Stimulated activated CD8-positive, alpha-beta memory T cell treated with anti-CD3 and anti-CD28 coated beads, Interleukin-15, amount 100 ng/mL, for 4 hours (primary cell): ENCODE measurements at places on chromosomes 7 and 10.

DNA sequence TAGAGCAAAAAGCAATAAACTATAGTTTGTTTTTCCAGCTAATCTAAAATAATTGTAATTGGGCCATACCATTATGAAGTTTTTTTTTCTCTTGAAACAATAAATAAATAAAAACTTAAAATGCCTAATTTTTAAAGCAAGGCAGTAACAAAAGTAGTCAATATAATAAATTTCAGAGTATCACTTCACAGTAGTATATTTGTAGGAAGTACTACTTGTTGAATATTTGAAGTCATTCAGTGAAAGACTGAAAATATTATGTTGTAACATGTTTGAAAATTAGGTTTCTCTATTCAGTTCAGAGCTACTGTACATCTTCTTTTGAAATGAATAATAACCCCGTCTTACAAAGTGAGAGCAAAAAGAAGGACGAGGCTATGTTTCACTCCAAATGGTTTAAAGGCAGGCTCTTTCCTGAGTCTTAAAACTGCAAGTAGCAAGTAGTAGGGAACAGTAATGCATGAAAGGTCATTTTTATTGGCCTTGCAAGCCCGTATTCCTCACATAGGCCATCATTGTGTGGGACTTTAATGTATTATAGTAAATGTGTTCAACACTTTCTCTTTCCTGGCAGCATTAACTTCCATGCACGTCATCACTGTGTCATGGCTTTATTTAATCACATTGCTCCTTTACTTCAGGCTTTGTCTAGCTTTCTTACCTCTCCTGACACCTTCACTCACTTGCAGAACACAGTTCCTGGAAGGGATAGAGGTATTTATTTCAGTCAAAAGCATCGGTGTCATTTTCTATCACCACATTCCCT, 141.4 kb downstream of the VTI1A start:
- no peak for DNase-seq

DNA sequence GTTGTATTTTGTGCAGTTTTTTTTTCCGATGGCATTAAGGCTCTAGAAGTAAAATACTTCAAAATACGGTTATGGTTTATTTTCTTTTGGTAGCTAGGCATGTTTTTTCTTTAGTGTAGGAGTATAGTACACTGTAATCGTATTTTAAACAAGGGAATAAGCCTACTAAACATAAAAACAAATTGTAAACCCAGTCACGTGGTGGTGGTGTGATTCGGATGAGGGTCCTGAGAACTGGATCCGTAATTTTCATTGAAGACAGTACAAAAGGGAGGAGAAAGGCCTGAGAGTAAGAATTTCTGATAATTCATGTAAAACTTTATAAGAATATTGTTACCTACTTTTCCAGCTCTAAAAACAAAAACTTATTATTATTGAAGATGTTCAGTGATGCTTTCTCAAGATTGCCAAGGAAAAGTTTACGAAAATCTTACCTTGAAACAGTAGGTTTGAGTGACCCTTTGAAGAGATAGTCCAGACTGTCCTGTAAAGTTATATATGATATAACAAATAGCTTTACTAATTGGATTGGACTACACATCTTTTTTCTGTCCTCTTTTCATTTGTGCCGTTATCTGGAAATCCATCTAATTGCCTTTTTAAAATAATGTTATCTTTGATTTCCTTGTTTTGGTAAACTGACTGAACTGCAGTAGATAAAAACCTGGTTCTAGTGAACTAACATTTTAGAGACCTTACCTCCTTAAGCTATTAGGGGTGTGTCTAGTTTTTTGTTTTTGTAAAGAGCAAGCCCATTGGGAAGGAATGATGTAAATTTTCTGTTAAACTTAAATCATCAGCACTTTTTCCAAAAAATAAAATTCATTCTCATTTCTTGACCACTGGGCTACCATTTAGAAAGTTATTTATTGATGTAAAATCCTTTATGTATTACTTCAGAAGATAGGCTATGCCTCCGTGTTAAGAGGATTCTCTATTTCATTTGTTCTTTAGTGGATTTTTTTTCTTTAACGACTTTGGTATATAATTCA, 1.0 kb upstream of the PBLD start:
- no peak for DNase-seq

DNA sequence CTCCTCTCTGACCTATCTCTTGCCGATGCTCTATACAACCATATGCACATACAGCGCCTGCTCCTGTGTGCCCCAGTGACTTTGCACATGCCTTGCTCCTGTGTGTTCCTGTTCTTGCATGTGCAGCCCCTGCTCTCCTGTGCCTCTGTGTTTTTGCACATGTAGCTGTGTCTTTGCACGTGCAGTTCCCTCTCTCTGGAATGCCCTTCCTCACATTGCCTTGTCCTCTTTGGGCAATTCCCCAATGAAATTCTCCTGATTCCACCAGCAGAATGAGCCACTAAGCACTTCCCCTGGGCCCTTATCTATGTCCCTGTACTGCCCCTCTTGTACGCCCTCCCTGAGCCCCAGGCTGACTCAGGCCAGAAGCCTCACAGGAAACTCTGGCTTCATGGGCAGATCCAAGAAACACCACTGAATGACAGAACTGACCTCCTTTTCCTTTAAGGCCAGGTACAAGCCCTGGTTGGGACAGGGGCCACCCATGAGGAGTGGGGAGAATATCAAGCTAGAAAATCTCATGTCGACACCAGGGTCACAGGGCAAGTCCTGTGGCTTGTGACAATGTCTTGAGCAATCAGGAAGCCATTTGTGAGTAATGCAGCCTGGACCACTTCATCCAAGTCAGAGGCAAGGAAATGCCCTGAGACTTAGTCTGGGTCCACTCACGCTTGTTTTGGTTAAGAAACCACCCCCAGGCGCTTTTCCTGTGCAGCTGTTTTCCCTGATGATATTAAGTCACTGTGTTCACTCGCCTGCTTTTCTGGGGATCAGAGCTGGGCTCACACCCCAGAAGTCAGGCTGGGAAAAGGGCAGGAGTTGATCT, 1.9 kb upstream of the ARHGAP22 start:
- no peak for DNase-seq

GRCh38 chr10:101536800-101537199, 51.3 kb downstream of the POLL start:
- DNase-seq = no peak

DNA sequence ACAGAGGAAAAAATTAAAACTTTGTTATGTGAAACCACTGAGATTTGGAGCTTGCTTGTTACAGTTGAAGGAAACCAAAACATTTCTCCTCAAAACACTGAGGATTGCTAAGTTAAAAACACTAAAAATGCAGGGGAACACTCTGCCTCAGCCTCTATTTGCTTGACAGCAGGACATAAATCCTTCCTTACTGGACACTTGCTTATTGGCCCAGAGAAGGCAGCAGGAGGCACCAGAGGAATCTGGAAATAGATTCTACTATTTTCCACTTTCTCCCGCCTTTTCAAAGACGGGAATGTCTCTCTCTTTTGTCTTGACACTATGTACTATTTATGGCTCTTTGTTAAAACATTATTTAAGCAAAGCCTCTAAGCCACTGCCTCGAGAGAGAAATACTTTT, 67.9 kb downstream of the MTURN start:
- DNase-seq = no peak

DNA sequence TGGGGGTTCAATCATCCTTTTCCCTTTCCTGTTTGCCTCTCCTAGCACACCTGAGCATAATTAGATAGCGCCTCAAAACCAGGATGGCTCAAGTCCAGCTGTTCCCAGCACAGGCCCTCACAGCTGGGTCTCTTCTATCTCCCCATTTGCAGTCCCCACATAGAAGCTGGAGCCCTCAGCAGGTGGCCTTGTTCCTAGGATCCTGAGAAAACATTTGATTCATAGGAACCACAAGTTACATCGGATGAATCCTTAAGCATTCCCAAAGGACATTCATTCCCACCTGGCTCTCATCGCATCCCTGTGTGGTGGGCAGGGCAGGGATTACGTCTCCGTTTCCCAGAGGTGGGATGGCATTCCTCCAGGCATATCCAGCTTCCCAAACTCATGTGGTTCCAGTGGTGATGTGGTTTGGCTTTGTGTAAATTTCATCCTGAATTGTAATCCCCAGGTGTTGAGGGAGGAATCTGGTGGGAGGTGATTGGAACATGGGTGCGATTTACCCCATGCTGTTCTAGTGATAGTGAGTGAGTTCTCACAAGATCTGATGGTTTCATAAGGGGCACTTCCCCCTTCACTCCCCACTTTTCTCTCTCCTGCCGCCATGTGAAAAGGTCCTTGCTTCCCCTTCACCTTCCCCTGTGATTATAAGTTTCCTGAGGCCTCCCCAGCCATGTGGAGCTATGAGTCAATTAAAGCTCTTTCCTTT, 49.8 kb upstream of the LEP start:
- no peak for DNase-seq

DNA sequence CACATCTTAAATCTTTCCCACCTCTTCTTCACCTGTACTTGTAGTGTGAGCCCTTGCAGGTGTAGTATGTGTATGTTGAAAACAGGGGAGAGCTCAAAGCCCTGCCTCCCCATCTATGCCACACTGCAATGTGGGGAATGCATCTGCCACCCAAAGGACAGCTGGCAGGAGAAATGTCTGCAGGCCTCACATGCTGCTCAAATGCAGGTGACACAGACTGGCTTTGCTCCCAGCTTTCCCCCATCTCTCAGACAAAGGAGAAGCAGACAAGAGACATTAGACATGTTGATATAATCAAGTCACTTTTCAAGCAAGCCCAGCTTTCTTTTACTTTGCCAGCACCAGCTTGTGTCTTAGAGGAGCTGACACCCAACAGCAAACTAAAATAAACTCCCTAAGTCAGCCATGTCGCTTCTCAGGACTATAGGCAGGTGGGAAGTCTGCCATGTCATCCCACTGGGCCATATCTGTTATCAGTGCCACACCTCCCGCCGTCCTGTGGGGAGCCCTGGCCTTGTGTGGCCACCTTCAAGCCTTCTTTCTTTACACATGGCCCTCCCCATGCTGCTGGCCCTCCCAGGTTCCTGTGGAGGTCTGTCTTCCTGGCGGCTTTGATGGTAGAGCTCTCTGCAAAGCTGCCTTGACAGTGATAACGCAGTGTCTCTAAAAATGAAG, 102.1 kb downstream of the CXCL12 start:
- DNase-seq = no peak

DNA sequence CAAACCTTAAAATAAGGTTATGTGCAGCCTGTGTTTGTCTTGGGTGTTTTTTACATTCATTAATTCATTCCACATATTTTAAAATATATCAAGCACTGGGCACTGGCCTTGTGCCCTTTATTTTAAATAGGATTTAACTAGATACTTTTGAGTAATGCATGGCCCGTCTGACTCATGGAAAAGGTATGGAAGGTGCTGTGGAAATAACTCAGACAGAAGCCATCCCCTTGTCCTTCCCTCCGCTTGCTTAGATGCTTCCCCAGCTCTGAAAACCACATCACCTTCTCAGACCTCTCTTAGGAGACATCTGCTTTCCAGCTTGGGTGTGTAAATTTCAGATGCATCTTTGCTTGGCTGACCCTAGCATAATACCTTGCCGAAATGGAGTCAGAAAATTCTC, 30.5 kb downstream of the SLC18A2 start:
- no peak for DNase-seq

GRCh38 chr10:63554657-63555056, 33.5 kb downstream of the REEP3 start:
- DNase-seq = peak; percentile 18

- no peak for DNase-seq
Measured at GRCh38 chr10:51729822-51730555, 30.6 kb upstream of the CSTF2T start.

DNA sequence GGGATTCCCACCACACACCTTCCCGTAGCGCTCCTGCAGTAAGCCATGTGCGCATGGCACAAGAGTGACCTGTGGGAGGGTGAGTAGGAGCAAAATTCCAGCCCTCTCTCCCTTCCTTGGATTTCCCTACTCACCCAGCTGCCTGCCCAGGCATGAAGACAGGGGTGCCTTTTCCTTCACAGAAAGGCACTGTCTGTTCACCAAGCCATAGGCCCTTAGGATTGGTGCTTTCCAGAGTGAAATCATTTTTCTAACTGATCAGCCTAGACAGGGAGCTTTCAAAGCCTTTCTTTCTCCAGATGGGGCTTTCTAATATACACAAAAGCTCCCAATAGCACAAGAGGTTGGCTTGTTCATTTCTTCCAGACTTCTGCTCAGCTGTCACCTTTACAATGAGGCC, 79.7 kb downstream of the CTTNBP2 start:
- no peak for DNase-seq

DNA sequence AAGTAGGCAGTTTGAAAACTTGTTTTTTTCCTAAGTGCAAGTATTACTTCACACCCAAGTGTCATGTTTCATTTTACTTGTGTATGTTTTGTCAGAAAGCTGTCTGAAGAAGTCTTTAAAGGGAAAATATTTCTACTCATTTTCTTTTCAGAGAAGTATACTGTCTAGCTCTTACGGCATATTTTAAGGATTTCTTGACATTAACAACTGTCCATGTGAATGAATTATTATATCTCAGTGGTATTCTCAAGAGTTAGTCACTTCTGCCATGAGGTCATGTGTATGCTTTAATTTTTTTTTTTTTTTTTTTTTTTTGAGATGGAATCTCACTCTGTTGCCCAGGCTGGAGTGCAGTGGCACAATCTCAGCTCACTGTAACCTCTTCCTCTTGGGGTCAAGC, 229.5 kb downstream of the BICC1 start:
- no peak for DNase-seq

DNA sequence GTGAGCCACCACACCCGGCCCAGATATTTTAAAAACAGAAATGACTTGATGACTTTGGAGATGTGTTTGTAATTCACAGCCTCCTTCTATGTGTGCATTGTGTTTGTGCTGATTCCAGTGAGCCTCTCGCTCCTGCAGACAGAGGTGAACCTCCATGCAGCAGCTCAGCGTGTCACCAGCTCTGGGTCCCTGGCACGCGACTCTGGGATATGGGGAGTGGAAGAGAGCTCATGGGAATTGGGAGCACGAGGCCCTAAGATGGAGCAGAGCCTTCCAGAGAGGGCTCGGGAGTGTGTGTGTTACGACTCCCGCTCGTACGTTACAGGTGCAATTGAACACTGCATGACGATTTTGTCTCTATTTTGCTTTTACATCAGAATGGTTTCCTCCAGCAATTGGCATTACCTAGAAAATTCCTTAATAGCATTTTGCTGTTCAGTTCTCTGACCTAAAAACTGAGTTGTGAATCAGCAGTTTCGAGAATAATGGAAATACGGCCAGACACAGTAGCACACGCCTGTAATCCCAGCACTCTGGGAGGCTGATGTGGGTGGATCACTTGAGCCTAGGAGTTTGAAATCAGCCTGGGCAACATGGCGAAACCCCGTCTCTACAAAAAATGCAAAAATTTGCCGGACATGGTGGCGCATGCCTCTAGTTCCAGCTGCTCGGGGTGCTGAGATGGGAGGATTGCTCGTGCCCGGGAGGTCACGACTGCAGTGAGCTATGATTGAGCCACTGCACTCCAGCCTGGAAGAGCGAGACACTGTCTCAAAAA, 204.6 kb downstream of the CUX1 start:
- DNase-seq = no peak

GRCh38 chr7:150564006-150564405, 3.2 kb upstream of the GIMAP4 start:
- no peak for DNase-seq

- DNase-seq = no peak
Measured at GRCh38 chr7:69448071-69448470, 150.2 kb upstream of the AUTS2 start.

- DNase-seq = no peak
Measured at GRCh38 chr7:82729172-82730030, 285.8 kb upstream of the CACNA2D1 start.
